Renal cortical epithelial cell (primary cell): ENCODE measurements at places on chromosomes 3 and 15. TPM values are rescaled to one million over a fixed set of nuclear protein-coding genes. Genes with fewer than 3 reads are reported as not detected.

Gene SLC2A2
- 0.35 and 13.0 TPM in 2 replicates for total RNA-seq

Gene ARPP21
- 0.15 TPM in 1 of 2 replicates, not detected in the other for total RNA-seq

Gene CMTM8
- 1.6 and 2.6 TPM in 2 replicates for total RNA-seq

Gene FBXL2
- 22.6 and 38.1 TPM in 2 replicates for total RNA-seq

Gene MAGEF1
- total RNA-seq, result 15.3 and 23.4 TPM in 2 replicates

Gene ANKRD34C
- total RNA-seq, result not detected in 2 replicates

DNA sequence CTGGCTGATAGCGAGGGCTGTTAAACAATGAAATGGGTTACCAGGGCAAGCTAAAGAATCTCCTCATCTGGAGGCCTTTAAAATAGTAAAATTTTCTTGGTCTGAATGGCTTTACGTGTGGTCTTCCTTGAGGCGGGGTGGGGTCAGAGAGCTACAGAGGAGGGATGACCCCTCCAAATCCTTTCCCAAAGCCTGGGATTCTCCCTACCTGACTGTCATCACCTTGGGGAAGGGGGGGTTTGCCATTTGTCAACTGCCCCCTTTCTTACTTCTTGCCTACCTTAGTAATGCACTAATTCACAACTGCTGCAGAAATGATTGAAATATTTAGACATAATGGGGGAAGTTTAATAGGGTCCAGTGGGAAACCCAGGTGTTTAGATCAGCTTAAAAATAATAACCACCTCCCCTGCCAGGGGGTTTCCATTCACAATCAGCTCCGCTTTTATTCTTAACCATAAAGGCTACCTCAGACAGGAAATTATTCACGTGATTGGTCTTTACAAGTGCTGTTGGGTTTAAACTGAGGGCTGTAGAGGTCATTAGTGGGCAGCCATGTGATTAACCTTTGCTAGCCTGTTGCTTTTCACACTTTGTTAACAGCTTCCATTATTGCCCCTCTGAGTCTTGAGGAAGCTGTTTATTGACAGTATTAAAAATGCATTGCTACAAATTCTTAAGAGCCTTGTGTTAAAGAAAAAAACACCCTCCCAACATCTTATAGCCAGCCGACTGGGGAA, 276.5 kb upstream of the ATP11B start:
- DNase-seq, result peak; percentile 6

- DNase-seq, result no peak
Observed at GRCh38 chr15:29092376-29093064, 177.1 kb downstream of the NSMCE3 start.

GRCh38 chr15:38072348-38073177, 138.1 kb downstream of the TMCO5A start:
- peak; percentile 72 for DNase-seq

- DNase-seq, result peak; percentile 95
Observed at GRCh38 chr15:98025237-98025636, 64.7 kb downstream of the ARRDC4 start.

- no peak for DNase-seq
Observed at GRCh38 chr3:102183186-102183585, 251.6 kb upstream of the ZPLD1 start.

- no peak for DNase-seq
Observed at GRCh38 chr15:43383070-43383469, 12.2 kb downstream of the TUBGCP4 start.

GRCh38 chr15:81863162-81863561, 182.7 kb downstream of the MEX3B start:
- DNase-seq, result no peak

DNA sequence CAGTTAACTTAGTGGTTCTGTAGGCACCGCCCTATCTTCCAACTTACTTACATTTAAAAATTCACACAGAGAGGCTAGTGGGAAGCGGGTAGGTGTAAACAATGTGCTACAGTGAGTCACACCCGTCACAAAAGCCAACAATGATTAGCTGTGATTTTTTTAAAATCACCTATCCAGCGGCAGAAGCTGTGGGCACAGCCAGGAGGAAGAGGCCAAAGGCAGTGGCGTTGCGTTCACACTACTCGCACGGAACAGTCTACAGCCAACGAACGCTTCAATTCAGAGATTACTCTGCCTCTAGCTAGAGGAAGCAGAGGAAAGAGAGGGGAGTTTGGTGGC, 2.5 kb upstream of the NLGN1 start:
- DNase-seq, result peak; percentile 93

DNA sequence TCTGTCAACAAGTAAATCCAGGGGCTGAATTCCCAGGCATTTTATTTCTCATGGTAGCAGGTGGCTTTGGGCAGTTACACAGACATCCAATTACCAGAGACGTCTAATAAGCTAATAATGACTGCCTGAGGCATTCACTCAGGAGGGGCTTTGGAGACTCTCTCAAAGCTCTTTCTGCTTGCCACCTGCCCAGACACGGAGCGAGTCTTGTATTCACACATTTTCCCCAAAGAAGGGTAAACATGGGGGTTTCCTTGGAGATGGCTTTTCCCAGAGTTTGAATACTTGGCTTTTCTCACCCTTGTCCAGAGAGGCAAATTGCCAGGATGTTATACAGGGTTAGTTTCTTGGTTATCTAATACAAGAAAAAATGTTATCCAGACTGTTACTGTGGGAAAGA, 132.6 kb downstream of the DIPK2A start:
- DNase-seq, result no peak

GRCh38 chr3:62559831-62560445, 186.6 kb upstream of the FEZF2 start:
- peak; percentile 64 for DNase-seq

DNA sequence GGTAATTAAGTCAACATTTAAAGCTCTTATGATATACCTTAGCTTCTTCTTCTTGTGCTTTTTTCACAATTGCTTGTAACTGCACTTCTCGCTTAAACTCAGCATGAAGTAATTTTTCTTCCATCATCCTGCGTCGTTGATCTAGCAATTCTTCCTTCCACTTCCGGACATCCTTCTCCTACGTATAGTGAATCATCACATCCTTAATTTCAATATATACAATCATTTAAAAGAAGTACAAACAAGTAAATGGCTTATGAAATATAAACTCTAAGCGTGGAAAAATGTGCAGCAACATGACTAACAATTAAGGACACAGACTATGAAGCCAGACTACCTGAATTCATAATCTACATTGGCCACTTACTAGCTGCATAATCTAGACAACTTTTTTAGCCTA, 151.4 kb downstream of the SCAPER start:
- DNase-seq, result no peak

DNA sequence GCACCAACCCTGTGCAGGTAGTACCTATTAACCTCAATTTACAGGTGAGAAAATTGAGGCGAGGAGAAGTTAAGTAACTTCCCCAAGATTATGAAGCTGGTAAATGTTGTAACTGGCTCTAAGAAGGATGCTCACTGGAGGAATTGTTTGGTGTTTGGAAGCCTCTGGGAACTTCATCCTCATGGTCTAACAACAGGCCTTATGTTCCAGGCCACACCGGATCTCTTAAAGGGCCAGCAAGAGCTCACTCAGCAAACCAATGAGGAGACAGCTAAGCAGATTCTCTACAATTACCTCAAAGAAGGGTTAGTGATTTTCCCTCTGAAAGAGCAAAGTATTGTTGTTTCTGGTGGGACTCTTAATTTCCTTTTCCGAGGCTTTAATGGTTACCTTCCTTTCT, 63.9 kb downstream of the CGNL1 start:
- DNase-seq, result no peak

DNA sequence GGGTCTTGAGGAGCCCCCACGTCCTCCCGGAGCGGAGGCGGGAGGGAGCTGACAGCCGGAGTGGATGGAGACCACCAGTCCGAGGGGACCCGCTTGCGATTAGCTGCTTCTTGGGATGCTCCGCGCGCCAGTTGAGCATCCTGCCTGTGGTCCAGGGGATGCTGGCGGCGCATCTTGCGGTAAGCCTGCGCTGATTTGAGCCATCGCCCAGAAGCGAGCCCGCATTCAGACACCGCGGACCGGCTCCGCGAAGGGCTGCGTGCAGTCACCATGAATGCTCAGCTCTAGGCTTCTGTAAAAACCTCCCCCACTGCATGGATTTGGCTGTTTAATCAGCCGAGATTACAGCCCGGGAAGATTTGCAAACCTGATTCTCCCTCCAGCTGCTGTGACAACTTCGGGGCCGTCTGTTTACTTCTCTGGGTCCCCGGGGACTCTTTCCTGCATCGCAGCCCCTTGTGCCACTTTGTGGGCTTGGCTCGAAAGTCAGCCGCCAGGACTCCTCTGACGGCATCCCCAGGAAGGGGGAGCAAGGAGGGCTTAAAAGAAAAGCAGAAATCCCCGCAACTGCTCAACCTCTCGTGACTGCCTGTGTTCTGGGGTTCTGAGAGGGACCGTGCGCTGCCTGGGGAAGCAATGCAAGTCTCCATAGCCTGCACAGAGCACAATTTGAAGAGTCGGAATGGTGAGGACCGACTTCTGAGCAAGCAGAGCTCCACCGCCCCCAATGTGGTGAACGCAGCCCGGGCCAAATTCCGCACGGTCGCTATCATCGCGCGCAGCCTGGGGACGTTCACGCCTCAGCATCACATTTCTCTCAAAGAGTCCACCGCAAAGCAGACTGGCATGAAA, 171.1 kb downstream of the KCNAB1 start:
- DNase-seq, result peak; percentile 3

DNA sequence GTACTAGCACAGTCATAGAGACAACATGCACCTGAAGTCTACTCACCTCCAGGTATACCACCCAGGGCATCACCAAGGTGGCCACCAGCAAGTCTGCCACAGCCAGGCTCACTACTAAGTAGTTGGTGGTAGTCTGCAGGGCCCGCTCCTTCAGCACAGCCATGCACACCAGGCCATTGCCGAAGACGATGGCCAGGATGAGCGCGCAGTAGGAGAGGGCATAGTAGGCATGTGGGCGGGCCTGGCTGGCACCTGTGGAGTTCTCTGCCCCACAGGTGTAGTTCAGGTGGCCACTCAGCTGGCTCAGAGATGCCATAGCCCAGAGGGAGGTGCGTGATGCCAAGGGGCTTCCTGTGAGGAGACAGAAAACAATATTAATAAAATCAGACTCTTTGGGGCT, 7.2 kb downstream of the DRD3 start:
- no peak for DNase-seq

DNA sequence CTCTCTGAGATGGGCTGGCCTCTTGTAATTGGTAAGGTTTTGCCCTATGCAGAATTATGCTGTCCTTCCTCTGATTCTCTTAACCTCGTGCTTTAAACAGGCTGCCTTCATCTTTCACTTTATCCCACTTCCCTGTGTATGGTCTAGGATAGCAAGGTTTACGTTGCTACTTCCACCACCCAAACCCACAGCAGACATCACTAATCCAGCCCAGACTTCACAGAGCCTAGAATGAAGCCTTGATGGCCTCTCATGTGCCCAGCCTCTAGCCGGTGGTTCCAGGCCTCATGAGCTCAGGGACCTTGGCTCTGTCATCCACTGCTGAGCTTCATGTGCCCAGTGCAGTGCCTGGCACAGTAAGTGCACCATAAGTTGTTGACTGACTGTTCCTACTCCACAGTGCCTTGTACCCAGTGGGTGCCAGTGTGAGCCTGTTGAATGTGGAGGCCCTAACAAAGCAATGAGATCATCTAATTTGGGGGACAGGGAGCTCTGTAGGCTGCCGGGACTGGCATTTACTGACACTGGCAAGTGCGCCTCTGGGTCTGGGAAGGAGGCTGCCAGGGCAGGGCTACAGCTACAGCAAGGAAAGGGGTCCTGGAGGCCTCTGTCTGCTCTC, 12.5 kb downstream of the SLC6A6 start:
- DNase-seq, result no peak

DNA sequence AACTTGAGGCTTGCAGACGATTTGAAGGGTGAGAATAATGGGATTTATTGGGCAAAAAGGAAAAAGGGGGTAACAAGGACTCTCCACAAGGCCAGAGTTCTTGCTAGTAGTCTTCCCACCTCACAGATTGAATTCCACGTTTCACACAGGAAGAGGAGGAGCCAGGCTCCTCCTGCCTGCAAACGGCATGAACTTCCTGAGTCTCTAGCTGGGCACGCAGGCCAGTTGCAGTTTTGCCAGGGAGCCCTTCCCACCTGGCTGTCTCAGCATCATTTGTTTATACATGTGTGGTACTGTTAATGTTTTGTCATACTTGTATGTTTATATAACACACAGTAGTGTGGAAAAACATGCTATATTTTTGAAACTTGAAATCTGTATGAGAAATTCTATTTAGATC, 155.0 kb downstream of the NLGN1 start:
- no peak for DNase-seq

DNA sequence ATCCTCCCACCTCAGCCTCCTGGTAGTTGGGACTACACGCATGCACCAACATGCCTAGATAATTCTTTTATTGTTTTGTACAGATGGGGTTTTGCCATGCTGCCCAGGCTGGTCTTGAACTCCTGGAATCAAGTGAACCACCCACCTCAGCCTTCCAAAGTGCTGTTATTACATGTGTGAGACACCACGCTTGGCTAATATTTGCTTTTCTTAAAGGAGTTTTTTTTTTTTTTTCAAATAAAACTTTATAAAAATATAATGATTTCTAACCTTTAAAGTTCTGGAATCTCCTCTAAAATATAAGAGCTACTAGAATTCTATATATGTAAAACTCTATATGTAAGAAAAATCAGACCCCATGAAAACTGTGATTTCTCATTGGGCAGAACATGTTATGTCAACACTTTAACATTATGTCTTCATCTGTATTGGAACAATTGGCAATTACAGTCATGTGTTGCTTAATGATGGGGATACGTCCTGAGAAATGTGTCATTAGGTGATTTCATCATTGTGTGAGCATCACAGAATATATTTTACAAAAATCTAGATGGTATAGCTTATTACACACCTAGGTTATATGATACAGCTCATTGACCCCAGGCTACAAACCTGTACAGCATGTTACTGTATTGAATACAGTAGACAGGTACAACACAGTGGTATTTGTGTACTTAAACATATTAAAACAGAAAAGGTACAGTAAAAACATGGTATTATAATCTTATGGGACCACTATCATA, 377.0 kb downstream of the PLCL2 start:
- no peak for DNase-seq

DNA sequence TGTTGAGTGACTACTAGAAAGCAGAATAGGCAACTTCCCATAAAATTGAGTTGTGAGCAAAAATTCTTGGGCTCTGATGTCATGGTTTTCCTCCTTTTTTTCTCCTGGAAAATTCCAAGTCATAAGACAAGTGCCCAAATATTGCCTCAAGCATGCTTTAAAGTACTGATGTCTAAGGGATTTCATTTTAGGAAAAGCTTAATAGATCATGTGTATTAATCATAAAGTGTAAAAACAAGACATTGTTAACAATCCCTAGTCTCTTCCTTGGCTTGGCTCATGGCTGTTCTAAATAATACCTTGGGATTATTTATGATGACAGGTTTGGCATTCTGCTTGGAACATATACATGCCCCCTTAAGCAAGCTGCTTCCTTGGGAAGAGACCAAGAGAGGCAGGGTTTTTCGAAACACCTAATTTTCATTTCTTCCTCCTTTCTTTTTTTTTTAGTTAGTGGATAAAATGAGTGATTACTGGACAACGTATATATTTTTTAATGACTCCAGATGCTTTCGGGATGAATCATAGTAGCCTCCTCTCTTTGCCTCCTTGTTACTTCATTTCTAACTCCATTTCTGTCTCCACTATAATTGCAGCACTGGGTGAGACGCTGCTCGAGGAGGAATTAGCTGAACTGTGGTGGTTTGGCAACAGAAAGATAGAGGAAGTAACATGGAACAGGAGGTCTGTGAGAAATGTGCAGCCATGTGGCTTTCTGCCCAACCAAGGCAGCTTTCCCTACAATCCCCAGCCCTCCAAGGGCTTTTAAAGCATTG, 104.9 kb downstream of the TPRG1 start:
- DNase-seq, result peak; percentile 44
